ENCODE measurements at places on chromosomes 4 and X.

- DNase-seq: peak; percentile 31
Observed at GRCh38 chr4:111066447-111066846, 443.6 kb upstream of the PITX2 start.

- no peak for DNase-seq
Observed at GRCh38 chrX:46627711-46628419, 54.3 kb downstream of the CHST7 start.

DNA sequence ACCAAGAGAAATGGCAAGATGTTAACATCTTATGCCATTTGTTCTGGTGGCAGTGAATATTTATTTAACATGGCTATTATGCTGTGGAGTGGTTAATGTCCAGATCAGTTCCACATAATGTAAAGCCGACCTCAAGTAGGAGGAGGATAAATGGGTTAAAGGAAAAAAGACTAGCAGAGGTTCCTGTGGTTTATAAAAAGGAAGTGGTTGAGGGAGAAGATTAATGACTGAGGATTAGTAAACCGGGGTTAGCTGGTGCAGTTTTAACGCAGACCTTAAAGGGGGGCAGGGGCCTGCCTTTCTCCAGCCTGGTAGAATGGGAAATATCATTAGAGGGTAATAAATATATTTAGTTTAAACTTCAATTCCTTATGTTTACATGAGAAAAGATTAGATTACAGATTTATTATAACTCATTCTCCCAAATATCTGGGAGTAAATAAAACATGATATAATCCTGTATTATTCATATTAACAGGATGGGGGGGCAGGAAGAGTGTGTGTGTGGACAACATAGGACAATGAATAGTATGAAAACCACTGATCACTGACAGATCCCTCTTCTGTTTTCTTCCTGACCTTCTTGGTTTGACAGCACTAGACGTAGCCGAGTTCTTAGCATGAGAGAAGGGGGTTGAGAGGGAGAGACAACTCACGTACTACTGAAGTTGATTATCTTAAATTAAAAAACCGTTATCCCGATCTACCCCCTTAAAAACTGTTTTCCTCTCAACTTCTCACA, 124.1 kb upstream of the LIMCH1 start:
- no peak for DNase-seq

DNA sequence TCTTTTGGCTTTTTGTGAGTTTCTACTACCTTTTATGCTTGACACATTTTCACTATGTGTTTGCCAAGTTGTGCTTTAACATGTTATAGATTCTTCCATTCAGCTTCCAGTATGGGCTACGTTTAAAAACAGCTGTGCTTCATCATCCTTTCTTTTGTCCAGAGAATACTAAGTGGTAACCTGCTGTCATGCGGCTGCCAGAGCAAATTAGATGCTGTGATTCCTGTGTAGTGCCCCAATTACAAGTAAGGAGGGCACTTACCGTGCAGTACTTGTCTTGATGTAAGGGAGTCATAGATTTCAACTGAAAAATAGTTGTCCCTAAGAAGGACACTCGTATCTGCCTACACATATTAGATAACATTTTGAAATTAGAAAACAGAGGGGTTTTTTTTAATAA, 531.8 kb upstream of the GALNTL6 start:
- DNase-seq: no peak

DNA sequence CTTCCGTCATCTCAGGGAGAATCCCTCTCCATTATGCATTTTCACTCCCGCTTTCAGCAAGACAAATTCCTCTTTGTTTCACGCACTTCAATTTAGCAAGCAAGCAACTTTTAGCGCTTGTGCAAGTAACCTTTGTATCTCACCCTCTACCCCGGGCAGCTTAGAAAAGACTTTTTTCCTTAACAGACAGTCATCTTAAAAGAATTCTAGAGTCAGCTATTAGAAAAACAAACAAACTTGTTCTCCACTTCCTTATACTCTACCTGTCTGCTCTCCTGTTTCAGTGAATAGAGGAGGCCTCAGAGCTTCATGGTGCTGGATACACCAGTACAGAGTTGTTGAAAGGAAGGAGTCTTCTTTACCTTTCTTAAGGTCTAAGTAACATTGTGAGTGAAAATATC, 12.1 kb downstream of the TIGD2 start:
- peak; percentile 93 for DNase-seq
